ENCODE measurements at places on chromosomes 3 and 15.

GRCh38 chr15:50415752-50416404 is 8.3 kb upstream of the USP8 start:
- no peak for DNase-seq

GRCh38 chr15:98853161-98853560 is 154.4 kb downstream of the PGPEP1L start:
- peak; percentile 78 for DNase-seq

DNA sequence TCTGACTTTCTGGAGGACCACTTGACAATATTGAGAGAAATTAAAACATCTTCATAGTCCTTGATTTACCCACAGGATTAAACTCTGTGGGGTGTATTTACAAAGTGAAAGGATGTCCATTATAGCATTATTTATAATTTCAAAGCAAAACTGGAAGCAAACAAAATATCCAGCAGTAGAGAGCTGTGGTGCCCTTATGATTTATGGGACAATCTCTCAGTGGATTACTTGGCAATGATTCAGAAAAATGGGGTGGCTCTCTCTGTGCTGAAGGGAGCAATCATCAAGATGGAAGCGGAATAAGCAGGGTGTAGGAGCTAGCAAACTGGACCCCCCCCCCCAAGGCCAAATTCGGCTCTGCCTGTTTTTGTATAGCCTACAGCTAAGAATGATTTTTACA is 9.0 kb downstream of the PPCDC start:
- no peak for DNase-seq

- no peak for DNase-seq
These were observed 111.8 kb upstream of the TMC3 start for GRCh38 chr15:81485806-81486205.

DNA sequence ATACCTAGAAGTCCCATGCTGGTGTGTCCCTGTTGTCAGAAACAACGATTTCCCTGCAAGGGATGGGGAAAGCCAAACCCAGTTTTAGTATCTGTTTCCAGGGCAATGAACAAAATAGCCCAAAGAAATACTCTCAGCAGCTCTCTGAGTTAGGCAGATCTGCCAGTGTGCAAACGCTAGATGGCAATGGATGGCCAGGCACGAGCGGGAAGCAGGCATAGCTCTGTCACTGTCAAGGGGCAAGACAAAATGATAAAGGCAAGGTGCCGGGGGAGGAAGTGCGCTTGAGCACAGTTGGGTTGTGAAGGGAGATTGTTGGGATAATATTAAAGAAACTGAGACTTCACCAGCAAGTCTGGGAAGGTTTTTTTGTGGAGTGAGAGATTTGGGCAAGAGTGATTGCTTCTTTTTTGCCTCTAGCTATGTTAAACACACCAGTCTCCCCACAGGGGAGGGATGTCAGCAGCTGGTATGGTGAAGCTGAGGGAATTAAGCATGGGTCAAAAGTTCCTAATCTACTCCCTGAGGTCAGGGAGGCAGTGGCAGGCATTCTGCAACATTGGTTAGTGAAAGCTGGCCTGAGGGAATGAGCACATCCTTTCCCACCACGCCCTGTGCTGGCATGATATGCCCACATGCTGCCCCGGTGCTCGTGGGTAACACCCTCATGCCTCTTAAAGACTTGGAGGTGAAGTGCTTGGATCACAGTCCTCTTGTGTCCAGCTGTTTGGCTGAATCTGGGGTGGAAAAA is 117.5 kb downstream of the PDCD6IP start:
- peak; percentile 11 for DNase-seq

DNA sequence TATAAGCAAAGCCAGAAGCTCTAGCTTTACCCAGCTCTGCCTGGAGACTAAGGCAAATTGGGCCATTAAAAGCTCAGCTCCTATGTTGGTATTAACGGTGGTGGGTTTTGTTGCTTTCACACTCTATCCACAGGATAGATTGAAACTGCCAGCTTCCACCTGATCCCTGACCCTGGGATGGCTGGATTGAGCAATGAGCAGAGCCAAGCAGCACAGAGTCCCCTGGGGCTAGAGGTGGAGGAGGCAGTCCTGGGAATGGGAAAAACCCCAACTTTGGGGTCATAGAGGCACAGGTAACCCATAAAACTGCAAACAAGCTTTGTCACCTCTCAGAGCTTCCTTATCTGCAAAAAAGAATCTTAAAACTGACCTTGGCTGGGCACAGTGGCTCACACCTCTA is 6.6 kb downstream of the RHO start:
- no peak for DNase-seq

DNA sequence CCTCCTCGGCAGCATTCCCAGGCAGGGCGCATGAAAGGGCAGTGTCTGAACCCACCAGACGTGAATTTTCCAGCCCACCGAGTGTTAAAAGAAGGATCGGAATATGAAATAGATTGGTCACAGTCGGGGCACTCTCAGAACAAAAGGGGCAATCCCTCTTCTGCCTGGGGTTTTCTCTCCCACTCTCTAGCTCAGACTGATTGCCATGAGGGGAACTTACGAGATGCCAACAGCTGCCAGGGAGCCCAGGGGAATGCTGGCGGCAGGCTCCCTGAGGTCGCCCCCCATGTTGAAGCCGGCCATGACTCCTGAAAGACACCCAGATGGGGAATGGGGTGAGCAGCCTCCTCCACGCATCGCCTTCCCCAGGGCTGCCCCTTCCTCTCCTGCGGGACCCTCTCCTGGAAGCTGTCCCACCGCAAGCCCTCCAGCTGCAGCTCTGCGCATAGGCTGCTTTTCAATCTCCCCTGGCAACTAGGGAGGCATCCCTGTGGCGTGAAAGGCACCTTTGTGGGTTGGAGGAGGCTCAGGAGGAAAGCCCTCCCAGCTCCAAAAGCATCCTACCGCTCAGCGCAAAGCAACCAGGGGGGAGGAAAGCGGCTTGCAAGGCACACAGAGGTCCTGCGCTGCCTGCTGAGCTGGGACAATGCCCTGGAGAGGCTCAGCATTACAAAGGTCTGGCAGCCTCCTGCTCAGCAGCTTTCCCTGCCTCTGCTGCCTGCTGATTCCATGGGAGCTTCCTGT is 64.8 kb upstream of the HEG1 start:
- no peak for DNase-seq

GRCh38 chr3:317012-317411 is 120.4 kb downstream of the CHL1 start:
- DNase-seq, result no peak

GRCh38 chr3:7585052-7585451 is 724.1 kb downstream of the GRM7 start:
- DNase-seq, result no peak

- no peak for DNase-seq
These were observed 8.6 kb downstream of the SLC12A6 start for GRCh38 chr15:34329006-34329405.

- no peak for DNase-seq
These were observed 911.9 kb downstream of the FHIT start for GRCh38 chr3:60339304-60339703.

GRCh38 chr15:57237301-57237642 is 139.0 kb upstream of the CGNL1 start:
- DNase-seq, result no peak

- DNase-seq, result peak; percentile 71
These were observed 8.5 kb downstream of the FAM107A start for GRCh38 chr3:58568572-58569286.

DNA sequence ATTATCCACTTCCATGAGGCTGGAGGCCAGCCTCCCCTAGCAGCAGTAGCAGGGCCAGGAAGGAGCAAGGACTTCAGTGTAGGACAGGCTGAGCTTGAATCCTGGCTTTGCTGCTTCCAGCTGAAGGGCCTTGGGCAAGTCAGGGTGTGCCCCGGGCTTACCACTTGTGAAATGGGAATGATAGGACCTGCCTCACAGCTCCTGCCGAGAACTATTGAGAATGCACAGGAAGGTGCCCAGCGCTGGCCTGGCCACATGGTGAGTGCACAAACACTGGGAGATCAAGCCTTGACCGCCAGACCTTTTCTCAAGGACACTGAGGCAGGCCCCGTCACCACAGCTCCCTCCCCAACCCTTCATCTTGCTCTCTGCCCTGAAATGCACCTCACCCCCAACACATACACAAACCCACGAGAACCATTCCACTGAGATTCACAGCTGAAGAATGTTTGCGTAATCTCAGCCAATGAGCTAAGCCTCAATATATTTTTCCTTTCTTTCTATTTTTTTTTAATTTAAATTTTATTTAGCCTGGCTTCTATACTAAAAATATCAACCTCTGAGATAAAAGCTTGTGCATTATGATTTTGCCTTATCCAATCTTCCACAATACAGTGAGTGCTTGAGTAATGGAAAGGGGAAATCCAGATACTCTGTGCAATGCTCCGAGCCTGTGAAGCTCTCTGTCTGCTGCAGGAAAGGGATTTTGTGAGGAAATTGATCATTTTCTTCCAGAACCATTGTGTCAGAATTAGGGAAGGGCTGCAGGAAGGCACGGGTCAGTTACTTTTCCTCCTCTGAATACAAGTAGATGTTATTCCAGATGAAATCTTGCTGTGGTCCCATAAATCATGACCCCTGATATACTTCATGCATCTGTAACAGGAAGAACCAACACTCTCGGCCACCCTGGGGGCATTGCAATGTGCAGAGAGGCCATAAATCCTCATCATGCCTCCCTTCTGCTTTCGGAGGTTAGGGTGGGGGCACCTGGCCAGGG is 193.9 kb downstream of the TLE3 start:
- no peak for DNase-seq

GRCh38 chr3:56921573-56922453 is 120.1 kb upstream of the ARHGEF3 start:
- peak; percentile 72 for DNase-seq

GRCh38 chr3:39505866-39506742 is 38.6 kb downstream of the MOBP start:
- DNase-seq, result no peak

- DNase-seq, result no peak
These were observed 981 bp upstream of the SCAP start for GRCh38 chr3:47476644-47477199.

DNA sequence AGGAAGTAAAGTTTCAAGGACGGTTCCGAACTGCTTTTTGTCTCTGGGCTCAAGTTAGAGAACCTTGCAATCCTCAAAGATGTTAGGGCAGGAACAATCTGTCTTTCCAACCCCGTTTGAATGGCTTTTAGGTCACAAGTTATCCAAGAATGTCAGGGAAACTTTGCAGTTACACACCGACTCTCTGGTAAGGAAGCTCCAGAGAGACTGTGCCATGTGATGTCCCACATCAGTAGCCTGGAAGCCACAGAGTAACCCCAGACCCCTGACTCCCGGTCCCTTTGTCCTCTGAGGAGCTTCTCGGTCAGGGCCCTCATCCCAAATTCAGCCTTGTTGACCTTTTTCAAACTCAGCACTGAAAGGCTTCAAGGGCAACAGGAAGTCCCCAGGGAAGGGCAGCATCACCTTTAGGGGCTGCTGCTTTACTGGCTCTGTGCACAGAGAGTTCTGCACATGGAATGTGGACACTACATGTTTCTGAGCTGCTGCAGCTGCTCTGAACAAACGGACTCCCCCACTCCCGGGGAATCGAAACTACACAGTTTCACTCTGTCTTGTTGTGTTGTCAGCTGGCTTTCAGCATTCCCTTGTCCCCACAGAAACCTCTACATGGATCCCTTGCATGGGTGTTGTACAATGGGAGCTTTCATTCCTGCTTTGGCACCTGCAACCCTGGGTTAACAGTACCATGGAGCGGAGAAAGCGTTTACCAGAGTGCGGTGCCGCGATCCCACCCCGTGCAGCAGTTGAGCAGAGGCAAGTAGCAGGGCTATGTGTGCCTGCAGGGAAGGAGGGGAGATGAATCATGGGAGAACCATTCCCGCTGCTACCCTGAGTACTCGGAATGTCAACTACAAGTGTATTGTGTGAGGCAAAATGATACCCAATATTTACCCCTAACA is 408.2 kb upstream of the THBS1 start:
- no peak for DNase-seq

DNA sequence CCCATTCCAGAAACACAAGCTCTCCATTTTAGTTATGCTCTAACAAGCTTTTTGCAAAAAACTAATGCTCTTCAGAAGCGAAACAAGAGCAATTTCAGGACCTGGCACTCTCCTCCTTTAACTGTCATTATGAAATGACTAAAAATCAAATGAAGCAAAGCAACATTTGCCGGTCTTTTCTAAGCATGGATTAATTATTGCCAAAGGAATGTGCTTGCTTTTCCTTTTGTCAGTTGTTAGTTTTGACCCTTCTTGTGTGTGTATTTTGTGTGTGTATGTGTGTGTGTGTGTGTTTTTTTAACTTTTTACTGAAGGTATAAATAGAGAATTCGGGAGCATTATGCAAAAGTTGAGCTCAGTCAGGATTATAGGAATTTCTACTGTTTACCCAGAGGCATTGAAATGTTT is 509.1 kb downstream of the TUSC7 start:
- DNase-seq, result no peak

GRCh38 chr3:20320489-20320888 is 134.5 kb upstream of the SGO1 start:
- no peak for DNase-seq

DNA sequence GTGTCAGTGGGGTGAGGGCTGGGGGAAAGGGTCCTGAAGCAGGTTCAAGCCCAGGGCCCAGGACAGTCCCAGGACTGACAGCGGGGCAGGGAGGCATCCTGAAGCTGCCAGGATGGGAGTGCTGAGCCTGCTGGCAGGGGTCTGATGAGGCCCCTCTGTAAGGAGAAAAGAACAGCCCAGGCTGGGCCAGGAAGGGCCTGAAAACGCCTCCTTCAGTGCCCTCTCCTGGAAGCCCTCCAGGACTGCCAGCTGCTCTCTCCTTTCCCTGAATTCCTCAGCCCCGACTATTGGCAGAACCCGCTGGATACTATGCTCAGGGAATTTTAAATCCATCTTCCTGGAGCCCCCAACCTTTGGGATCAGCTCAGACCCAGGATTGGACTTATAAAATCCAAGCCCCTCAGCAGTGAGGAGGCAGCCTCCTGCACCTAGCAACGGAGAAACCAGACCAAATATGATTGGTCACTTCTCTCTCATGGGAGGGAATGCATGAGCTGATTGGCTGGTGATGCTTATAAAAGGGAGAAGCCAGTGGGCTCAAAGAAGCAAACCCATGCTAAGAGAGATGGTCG is 203.5 kb upstream of the LINGO1 start:
- DNase-seq, result peak; percentile 13

GRCh38 chr15:62736756-62737155 is 305.8 kb upstream of the TPM1 start:
- DNase-seq, result no peak

DNA sequence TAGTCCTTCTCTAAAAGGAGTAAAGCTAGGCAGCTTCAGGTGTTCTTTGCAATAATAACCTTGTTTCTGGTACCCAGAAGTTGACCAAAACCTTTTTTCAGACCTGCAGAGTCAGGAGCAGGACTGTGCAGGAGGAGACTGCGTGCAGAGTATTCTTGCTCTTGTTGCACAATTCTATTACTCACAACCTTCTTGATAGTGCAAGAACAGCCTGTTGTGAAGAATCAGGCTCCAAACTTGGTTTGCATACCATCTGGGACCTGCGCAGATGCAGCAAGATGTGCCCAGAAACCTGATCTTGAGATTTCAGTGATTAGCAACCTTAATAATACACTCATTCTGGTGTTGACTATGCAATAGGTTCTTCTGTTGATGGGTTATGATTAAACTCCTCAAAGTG is 111.9 kb downstream of the ATG7 start:
- DNase-seq, result no peak

- no peak for DNase-seq
These were observed 657.5 kb upstream of the DPPA4 start for GRCh38 chr3:109994853-109995252.

All from activated CD4-positive, alpha-beta T cell treated with anti-CD3 and anti-CD28 coated beads, Interleukin-2, amount 50 U/mL, for 16 hours (primary cell).